ENCODE measurements at places on chromosomes 4 and X.
A peak's percentile ranks its signal among the peaks of the same experiment; 100 is the strongest.

- DNase-seq = no peak
These were observed 88.1 kb downstream of the NBDY start for GRCh38 chrX:56817179-56817578.

GRCh38 chrX:34350561-34351335 lies 218.6 kb upstream of the FAM47A start:
- DNase-seq = no peak

DNA sequence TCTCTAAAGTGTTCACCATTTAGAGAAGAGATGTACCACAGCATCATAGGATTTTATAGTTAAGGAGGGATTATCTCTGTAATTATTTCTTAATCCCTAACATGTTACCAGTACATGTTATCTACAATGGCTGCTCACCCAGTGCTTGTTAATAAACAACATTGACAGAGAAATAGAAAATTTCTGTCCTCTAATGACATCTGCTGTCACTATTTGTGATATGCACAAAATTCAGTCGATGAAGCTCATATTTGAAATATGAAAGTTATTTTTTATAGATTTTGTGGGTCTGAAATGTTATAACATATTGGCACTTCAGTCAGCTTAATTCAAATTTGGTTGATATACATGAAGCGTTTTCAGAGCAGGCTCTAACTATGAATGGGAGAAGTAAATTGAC lies 48.8 kb upstream of the GRXCR1 start:
- no peak for DNase-seq

GRCh38 chr4:180630012-180630665 lies 1613.1 kb upstream of the TENM3 start:
- no peak for DNase-seq

- DNase-seq = no peak
These were observed 6.0 kb downstream of the GRSF1 start for GRCh38 chr4:70833675-70834074.

DNA sequence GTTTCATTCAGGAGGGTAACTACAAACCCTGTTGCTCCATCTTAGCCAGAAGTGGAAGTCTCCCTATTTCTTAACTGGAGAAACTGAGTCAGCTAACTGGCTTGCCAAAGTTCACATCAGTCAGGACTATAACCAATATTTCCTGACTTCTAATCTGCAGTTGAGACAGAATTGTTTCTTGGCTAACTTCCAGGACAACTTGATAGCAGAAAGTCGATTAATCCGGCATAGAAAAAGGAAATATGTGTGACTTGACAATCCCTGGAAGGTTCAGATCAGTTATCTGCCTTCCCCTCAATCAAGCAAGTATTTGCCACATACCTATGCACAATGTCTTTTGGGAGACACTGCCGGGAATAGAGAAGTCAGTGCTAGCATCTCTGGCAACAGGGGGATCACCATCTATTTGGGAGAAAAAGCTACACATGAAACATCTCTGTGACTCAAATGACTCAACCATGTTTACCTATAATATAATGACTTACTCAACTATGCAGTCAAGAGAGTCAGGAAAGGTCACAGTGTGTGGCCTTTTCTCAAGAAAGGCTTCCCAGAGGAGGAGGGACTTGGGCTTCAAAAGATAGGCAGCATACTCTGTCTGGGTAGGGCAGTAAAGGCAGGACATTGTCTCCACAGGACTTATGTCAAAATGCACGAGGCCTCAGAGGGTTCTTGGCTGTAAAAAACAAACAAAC lies 12.4 kb upstream of the LONRF3 start:
- no peak for DNase-seq

- peak; percentile 61 for DNase-seq
These were observed 8.3 kb upstream of the BCOR start for GRCh38 chrX:40105835-40106675.

DNA sequence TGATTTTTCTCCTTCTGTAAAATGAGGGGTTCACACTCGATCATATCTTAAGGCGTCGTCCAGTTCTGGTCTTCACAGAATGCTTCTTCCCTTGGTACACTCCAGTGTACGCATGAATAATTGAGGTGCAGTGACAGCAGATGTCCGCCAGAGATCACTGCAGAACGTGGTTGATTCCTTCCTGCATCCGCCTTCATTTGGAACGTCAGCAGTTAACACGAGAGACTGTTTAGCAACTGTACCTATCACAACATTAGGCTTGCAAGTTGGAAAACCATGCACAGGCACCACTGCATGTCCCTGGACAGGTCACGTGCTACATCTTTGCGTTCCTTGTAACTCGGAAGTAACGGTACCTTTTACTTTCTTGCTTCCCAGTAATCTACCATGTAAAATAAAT lies 66.0 kb upstream of the GEMIN8 start:
- peak; percentile 25 for DNase-seq

- DNase-seq = no peak
These were observed 38.6 kb downstream of the PTCHD1 start for GRCh38 chrX:23373129-23373804.

- no peak for DNase-seq
These were observed 125.5 kb downstream of the OPHN1 start for GRCh38 chrX:68307769-68308168.

DNA sequence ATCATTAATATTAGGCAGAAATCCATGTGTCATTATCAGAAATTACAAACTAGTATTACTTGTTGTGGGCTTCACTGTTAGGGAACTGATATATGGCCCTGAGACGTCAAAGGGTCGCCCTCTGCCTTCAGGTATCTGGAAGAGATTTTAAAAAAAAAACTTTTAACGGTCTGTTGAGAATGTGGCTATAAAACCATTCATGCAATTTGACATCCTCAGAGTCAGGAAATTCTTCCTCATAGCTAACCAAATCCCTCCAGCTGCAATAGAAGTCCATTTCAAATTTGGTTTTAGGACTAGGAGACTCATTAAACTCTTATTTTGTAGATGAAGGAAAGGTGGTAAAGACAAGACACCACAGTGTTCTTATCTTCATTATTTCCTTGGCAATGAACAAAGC lies 194.2 kb upstream of the NOCT start:
- DNase-seq = no peak

All from CD4-positive, alpha-beta T cell treated with Interleukin-15 for 4 hours (primary cell).